ENCODE measurements at places on chromosomes 4 and X. TPM values are rescaled to one million over a fixed set of nuclear protein-coding genes. Genes with fewer than 3 reads are reported as not detected.

Gene FOXR2
- not detected for total RNA-seq

Gene RBM47
- total RNA-seq: 6.1 TPM

DNA sequence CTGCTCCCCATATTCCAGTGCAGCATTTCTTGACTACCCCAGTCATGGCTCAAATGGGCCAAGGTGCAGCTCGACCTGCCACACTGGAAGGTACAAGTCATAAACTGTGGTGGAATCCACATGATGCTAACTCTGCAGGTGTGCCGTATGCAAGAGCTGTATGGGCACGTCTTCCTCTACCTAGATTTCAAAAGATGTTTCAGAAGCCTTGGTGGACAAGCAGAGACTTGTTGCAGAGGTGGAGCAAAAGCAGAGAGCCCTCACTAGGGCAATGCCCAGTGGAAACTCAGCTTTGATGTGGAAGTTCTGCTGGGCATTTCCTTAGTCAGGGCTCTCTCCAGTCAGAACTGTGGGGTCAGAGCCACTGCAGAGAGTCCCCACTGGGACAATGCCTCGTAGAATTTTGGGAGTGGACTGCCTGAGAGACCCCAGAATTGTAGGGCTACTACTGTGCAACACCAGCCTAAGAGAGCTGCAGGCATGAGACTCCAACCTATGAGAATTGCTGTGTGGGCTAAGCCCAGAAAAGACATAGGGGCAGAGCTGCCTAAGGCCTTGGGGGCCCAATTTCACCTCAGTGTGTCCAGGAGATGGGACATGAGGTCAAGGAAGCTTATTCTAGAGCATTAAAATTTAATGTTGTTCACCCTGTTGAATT lies 65.7 kb downstream of the BEX3 start:
- H3K36me3 ChIP-seq: no peaks in the 10 kb centered on the region
- no peak overlapping the region for H3K4me3 ChIP-seq
- H3K27ac ChIP-seq: no peak overlapping the region
- DNase-seq: no peak

- H3K27me3 ChIP-seq: no peaks in the 10 kb centered on the region
- H3K4me1 ChIP-seq: peaks cover 5% of the 10 kb centered on the region
- H3K36me3 ChIP-seq: no peaks in the 10 kb centered on the region
- no peak for DNase-seq
Measured at GRCh38 chrX:13009273-13009672, 34.4 kb downstream of the TMSB4X start.

Gene ETDB
- not detected for total RNA-seq

DNA sequence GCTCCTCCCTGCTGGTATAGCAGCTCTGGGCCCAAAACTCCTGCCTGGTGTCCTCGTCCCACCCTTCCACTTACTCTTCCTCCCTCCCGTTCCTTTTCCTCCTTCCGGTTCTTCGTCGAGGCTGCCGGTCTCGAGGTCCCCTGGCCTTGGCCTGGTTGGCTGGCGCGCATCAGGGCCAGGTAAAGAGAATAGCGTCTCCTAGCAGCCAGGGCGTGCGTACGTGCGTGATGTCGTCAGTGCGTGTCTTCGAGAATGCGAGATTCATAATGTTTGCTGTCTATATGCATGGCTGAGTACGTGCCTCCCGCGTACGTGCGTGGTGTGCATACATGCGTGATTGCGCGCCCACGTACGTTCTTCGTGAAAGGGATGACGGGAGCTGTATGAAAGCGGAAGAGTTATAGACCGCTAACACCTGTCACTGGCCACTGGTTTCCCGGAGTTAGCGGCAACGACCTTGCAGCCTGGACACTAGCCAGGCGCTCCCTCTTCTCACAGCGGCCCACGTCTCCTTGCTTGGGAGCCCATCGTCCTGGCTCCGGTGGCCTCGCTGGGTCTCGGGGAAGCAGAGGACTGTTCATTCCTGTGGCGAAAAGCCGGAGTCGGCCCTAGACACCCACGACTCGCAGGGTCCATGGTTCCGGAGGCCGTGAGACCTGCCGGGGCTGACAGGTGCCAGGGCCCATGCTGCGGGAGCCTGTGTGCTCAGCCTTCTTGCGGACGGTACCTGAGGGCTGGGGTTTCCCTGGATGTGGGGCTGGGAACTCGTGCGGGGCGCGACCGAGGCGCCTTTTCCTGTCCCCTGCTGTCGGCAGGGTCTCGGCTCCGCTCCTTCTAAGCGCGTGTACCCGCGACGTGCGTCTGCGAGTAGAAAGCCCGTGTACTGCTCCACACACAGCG lies at the start of gene EOLA1:
Gene EOLA1 (plus strand): TSS at position 392 of the 900 bp plus-strand sequence. CDS start 4,619 bp downstream, outside the sequence.
- peak within 1 kb of the TSS; percentile 65 for H3K4me3 ChIP-seq
- no peaks in the 10 kb centered on the region for H3K4me1 ChIP-seq
- no peaks in the 10 kb centered on the region for H3K36me3 ChIP-seq
- no peaks in the 10 kb centered on the region for H3K27me3 ChIP-seq
- no peak within 1 kb of the TSS for H3K27ac ChIP-seq

Gene CT45A2
- not detected for total RNA-seq

DNA sequence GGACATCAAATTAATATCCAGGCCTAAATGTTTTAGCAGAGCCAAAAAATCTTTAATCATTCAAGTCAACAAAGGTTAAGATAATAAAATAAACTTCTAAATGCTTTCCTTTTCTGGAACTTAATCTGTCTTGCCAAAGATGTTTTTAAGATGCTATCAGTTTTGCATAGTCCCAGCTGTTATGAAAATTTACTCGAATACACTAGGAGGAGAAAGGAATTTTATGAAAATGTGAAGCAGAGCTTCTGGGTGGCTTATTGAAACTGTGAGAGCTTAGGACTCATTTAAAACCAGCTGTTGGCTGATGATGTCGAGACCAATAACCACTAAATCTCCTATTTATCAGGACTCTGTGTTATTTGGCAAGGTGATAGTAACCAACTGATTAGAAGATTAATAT lies 202.2 kb upstream of the ETNPPL start:
- no peaks in the 10 kb centered on the region for H3K4me1 ChIP-seq
- no peak for DNase-seq
- H3K27ac ChIP-seq: no peak overlapping the region
- H3K36me3 ChIP-seq: no peaks in the 10 kb centered on the region

DNA sequence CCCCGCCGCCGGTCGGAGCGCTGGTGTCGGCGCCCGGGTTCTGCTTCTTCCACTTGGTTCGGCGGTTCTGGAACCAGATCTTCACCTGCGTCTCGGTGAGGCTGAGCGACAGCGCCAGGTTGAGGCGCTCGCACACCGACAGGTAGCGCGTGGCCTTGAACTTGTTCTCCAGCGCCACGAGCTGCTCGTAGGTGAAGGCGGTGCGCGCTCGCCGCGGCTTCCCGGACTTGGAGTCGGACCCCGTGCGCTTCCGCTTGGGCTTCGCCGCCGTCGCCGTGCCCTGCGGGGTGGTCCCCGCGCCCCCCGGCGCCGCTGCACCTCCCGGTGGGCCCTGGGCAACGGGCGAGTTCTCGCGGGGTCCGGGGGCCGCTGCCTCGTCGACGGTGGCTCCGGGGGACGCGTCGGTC lies 3.1 kb downstream of the NKX1-1 start:
- DNase-seq: no peak
- no peak overlapping the region for H3K4me3 ChIP-seq
- no peaks in the 10 kb centered on the region for H3K36me3 ChIP-seq
- H3K4me1 ChIP-seq: no peaks in the 10 kb centered on the region
- H3K27ac ChIP-seq: no peak overlapping the region

Gene DUSP9
- 0.21 TPM for total RNA-seq

Gene ASB12
- not detected for total RNA-seq

GRCh38 chr4:42533042-42533441 lies 123.9 kb downstream of the ATP8A1 start:
- H3K4me3 ChIP-seq: no peak overlapping the region
- no peaks in the 10 kb centered on the region for H3K36me3 ChIP-seq
- no peaks in the 10 kb centered on the region for H3K4me1 ChIP-seq
- no peaks in the 10 kb centered on the region for H3K27me3 ChIP-seq
- DNase-seq: no peak
